Right kidney (tissue), 9 donors: ENCODE measurements at places on chromosomes 4 and X.

GRCh38 chr4:113209153-113209552 is 159.7 kb downstream of the ANK2 start:
- no peak for DNase-seq

DNA sequence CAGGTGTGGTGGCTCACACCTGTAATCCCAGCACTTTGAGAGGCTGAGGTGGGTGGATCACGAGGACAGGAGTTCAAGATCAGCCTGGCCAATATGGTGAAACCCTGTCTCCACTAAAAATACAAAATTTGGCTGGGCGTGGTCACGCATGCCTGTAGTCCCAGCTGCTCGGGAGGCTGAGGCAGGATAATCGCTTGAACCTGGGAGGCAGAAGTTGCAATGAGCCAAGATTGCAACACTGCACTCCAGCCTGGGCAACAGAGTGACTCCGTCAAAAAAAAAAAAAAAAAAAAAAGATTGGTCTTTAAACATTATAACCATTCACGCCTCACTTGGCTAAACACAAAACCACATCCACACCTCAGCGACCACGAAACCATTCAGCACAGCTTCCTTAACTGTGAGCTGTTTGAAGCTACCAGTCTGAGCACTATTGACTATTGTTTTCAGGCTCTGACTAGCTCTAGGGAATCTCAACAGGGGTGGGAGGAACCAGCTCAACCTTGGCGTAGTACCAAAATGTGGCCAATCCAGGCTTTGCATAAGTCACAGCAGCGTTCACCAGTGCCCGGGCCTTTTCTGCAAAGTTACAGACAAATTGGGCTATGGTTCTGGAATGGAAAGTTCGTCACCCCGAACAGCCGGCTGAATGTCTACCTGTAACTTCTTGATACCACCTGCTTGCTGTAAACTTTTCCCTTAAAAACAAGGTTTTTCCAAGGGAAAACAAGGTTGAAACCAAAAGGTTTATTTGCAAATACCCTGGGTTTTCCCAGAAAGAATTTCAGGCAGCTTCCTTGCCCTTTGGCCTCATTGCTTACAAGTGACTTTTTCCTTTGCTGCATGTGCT is 73.6 kb upstream of the DHX15 start:
- peak; percentile 33 for DNase-seq

GRCh38 chr4:148057516-148057915 is 325.6 kb downstream of the ARHGAP10 start:
- no peak for DNase-seq

- no peak for DNase-seq
Observed at GRCh38 chrX:48703642-48704481, 7.3 kb downstream of the SUV39H1 start.

GRCh38 chr4:88623097-88623496 is 30.8 kb downstream of the HERC3 start:
- DNase-seq = no peak

DNA sequence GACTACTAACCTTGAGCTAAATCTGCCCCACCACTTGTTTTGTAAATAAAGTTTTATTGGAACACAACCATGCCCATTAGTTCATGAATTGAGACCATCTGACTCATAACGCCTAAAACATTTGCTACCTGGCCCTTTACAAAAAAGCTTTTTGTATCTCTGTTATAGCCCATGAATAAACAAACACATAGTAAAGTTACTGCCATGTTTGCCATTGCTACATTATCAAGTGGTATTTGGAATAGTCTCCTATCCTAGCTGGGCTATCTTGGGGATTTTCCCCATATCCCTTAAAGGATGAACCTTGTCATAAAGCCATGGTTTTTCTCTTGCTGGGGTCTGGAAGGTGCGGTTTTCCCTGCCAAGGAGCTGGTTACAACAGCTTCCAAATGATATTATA is 112.3 kb downstream of the FAM9B start:
- no peak for DNase-seq

DNA sequence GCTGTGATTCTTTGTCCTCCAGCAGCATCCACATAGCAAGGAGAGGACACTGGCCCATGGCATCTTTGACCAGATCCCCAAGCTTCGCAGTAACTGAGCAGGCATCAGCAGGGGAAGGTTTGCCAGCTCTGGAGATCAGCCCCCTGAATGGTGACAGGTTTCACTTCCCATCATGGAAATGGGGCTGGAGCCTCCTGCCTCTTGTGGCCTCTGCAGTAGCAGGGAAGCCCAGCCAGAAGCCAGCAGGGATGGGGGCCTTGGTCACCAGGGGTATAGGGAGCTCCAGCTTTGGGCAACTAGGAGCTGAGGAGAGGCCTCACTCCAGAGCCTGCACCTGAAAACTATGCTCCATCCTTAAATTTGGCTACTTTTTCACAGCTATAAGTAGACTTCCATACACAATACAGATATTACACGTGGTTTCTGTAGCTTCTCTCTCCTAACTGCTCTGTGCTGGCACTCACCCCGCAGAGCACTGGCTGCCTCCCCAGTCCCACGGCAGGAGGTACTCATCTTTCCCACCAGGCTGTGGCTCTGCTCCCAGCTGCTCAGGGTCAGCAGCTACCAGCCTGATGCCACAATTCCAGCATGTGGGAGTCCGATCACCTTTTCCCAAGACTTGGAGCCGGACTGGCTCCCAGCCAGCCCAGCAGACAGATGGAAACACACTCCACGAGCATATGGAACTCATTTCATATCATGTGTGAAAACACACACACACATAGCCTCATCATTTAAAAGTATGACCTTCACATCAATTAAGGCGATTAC is 2.8 kb downstream of the TMEM271 start:
- DNase-seq = no peak

DNA sequence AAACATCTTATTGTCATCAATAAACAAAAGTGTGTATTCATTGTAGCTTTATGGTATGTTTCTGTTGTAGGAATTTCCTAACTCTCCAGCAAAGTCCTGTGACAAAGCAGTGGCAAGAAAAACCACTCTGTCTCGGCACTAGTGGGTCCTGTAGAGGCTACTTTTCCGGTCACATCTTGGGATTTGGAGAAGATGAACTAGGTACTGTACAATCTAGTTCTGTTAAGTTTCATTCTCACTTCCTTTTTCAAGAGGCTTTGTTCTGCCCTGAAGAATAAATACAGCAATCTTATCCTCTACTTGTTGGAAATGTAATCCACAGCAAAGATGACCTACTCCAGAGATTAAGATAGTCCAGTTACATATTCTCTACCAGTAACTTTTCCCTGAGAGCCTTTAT is 69.3 kb downstream of the HHIP start:
- DNase-seq = no peak

DNA sequence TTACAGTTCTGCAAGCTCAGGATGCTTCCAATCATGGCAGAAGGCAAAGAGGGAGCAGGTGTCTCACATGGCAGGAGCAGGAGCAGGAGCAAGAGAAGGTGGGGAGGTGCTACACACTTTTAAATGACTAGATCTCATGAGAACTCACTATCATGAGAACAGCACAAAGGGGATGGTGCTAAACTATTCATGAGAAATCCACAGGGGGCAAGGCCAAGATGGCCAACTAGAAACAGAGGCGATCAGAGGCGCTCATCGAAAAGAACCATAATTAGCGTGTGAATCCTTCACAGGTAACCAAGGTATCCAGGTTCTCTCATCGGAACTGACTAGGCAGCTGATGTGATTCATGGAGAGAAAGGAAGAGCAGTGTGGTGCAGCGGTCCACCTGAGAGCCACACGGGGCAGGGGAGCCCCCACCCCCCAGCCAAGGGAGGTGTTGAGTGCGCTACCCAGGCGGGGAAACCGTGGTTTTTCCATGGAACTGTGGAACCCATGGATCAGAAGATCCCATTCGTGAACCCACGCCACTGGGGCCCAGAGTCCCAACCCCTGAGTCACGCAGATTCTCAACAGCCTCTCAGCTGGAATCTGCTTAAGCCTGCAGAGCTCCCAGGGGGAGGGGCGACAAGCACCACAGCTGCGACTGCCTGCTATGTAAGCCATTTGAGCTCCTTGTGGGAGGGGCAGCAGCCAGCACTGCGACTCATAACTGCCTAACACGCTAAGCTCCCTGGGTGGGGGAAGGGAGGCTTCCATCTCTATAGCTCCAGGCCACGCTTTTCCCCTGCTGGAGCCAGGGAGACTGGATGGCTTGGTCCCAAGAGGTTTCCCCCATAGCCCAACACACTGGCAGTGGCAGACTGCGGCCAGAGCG is 46.7 kb downstream of the FGF16 start:
- no peak for DNase-seq

DNA sequence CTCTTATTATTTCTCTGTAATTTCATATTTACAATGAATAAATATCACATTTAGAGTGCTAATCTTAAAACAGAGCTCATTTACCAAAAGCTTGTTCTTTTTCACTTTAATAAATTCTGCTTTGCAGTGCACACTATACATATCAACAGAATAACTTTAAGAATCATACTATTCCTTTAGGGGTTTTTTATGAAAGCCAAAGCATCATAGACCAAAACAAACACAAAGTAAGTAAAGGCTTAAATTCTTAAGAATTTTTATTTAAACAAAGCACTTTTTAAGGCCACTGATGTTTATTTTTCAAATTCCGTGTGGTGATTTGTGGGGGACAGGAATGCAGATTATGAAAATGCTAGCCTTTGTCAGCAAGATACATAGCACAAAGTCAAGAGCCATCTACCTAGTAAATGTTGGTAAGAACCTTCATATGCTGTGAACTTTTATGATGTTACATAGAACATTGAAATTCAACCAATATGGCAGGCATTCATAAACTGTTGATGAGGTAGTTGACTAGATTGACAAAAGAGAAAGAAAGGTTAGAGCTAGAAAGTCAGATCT is 17.8 kb downstream of the TIGD2 start:
- no peak for DNase-seq

DNA sequence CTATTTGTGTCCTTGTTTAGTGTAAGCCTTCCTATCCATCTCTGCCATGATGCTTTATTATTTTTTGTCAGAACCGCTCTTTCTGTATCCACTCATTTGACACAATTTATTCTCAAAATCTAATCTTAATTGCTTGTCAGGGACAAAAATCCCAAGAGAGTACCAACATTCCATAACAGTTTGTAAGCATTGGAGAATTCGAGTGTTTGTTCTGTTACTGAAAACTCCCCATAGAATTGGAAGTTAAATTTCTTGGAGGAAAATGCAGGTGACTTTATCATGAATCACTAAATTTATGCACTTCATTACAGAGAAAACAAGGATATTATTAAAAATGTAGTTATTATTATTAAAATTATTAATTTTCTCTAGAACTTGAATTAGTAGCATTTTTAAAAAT is 1986.1 kb downstream of the ARAP2 start:
- DNase-seq = no peak

GRCh38 chrX:124344246-124344645 is 2.1 kb upstream of the SH2D1A start:
- no peak for DNase-seq

GRCh38 chrX:11750046-11750445 is 8.0 kb upstream of the MSL3 start:
- DNase-seq = no peak

DNA sequence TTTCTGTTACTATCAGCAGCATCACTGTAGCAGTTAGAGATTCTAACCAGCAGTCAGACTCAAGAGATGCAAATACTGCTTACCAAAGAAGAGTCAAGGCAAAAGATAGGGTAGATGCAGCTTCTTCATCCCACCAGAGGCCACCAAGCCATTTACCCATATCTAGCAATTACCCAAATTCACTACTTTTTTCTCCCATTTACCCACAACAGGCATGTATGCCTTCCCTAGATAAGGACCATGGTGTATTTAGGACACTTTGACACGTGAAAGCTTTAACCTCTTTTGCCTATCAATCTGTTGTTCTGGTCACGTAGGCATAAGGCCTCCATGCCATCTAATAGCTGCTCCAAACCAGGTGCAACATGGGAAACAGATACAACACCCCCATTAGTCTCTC is 5.6 kb downstream of the LARP7 start:
- no peak for DNase-seq

DNA sequence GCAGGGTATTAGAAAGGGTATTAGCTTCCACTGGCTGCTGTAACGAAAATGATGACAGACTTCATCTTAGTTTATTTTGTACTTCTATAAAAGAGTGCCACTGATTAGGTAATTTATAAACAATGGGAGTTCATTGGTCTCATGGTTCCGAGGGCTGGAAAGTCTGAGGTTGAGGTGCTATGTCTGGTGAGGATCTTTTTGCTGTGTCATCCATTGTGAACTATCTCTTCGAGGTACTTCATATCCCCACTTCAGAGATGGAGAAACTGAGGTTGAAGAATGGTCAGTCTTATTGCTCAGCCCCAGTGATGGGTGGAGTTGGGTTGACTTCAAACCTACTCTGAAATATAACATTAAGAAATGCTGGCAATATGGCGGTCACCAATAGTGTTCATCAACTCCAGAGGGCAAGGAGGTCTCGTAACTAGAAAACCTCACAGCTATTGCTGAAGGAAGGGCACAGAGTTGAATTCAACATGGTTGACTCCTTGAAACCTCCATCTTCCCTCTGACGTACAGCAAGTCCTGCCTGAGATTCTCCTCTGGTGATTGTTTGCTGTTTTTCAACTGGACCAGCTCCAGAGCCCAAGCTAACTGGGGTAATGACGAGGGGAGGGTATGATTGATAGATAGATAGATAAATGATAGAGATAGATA is 53.6 kb upstream of the SHOX start:
- peak; percentile 5 for DNase-seq

DNA sequence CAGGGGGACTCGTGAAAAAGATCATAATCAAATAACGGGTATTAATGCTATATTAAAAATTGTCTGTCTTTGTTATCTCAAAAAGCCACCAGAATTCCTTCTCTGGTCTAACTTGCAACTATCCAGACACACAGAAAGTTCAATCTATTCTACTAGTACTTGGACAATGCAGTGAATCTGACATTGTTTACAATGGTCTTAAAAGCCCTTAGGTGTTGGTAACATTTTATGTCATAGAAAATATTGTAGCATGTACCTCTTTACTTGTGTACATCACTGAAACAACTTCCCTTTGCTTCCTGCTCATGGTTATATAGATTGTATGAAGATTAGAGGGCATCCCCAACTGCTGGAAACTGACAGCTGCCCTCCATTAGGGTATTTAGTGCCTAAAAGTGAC is 71.1 kb upstream of the PPP3CA start:
- DNase-seq = no peak

DNA sequence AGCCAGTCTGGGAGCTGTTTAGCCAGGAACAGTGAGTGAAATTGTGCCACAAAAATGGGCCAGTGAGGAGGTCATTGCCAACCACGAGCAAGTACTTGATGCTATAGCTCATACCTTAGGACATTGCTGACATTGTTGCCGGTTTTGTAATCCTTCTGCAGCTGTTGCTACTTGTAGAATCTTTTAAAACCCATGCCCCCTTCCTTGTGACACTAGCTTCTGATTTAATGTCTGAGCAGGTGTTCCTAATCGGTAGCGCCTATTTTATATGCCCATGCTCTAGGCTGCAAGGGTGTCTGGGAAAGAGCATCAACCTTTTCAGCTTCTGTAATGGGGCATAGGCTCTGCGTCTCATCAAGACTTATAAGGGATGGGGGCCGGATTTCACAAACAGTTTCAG is 2.6 kb downstream of the POLA1 start:
- no peak for DNase-seq

GRCh38 chr4:183723561-183724228 is 64.6 kb downstream of the TRAPPC11 start:
- no peak for DNase-seq
